CD14-positive monocyte (primary cell): ENCODE measurements at places on chromosomes 4 and X.

- DNase-seq, result no peak
Measured at GRCh38 chr4:4712800-4713528, 146.5 kb upstream of the MSX1 start.

GRCh38 chrX:153875391-153876111 lies 10.4 kb downstream of the L1CAM start:
- DNase-seq, result peak; percentile 33

DNA sequence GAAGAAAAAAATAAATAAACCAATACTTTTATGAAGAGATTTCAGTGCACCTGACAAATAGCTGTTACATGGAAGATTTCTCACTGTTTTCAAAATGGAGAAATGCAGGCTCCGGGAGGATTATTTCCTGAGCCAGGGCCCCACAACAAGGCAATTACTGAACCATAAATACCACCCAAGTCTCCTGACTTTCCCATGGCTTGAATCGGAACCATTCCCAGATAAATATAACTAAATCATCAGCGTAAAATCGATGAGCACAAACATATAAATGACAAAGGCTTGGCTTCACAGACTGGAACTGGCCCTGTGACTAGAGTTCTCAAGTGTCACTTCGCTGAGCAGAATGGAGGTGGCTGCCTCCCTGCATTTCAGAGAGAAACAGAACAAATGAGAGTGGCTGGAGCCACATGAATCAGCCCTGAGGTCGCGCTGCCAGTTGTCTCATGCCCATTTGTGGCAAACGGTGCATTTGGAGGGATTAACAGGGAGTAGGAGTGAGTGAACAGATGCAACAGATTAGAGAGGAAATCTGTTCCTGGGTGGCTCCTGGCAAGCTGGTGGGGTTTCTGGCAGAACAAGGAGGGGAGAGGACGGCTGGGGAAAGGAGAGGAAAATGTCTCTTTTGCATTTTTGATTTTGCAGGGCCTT lies 57.3 kb upstream of the STIM2 start:
- DNase-seq, result no peak

- DNase-seq, result no peak
Measured at GRCh38 chr4:4831825-4832224, 27.6 kb upstream of the MSX1 start.

- peak; percentile 5 for DNase-seq
Measured at GRCh38 chrX:53594354-53594753, 92.2 kb downstream of the HUWE1 start.

GRCh38 chr4:157320092-157320491 lies 99.6 kb downstream of the GRIA2 start:
- no peak for DNase-seq

DNA sequence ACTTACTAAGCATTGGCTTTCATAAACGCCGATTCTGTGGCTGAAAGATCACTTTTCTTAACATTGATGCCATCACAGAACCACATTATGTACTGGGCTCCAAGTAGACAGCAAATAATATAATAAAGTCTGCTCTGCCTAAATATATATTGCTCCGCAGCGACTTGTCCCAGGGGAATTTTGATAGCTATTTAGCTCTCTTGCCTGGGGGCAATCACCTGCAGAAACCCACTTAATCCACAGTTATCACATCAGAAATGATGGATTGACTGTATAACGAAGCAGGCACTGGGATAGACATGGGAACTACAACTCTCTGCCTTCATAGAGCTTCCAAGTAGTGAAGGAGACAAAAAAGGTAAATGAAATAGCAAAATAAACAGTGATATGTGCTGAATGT lies 48.0 kb upstream of the MYOZ2 start:
- DNase-seq, result no peak

GRCh38 chr4:1813915-1814314 lies 20.8 kb downstream of the FGFR3 start:
- DNase-seq, result no peak

DNA sequence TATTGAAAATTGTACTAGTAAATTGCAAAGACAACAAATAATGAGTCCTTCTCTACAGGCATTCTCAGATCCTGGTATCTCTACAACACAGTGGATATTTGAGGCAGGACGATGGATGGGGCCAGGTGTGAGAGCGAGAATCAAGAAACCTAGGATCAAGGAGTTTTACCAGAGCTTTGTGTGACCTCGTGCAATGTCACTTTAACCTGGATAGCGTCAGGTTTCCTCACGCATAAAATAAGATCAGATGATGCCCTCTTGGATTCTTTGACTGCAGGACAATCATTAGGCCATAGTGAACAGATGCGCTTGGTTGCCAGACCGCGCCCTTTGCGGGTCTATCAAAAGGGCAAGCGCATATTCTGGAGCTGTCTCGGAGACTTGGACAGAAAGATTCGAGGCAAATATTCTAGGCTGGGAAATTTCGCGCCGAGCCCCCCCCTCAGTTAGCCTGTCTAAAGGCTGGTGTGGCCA lies 66.6 kb downstream of the FBXO8 start:
- no peak for DNase-seq

DNA sequence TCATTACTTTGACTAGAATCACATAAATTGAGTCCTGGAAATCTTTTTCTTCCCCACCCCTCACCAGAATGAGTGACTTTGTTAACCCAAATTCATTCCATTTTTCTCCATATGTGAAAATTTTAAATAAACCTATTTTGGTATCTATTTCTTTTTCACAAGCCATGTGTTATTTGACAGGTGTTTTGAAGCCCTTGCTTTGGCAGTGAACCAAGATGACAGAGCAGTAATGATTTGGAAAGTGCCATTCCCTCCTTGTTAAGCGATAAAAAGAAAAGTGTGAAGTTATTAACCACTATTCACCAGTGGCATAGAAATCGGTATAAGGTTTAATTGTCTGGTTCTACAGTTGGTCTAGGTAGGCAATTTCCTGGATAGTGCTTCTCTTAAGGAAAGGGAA lies 66.1 kb downstream of the POLA1 start:
- DNase-seq, result no peak

GRCh38 chr4:74447636-74448233 lies 2.8 kb downstream of the AREG start:
- DNase-seq, result no peak

GRCh38 chr4:8093587-8094274 lies 64.9 kb downstream of the ABLIM2 start:
- no peak for DNase-seq

- DNase-seq, result no peak
Measured at GRCh38 chrX:57286507-57287251, at the start of gene FAAH2. Gene FAAH2, plus strand, starts transcription at chrX:57286706. Its CDS starts 120 bp downstream, at chrX:57286826.

- DNase-seq, result no peak
Measured at GRCh38 chr4:41587286-41587685, 49.3 kb downstream of the LIMCH1 start.

GRCh38 chr4:8819473-8820177 lies 52.0 kb downstream of the HMX1 start:
- DNase-seq, result no peak

DNA sequence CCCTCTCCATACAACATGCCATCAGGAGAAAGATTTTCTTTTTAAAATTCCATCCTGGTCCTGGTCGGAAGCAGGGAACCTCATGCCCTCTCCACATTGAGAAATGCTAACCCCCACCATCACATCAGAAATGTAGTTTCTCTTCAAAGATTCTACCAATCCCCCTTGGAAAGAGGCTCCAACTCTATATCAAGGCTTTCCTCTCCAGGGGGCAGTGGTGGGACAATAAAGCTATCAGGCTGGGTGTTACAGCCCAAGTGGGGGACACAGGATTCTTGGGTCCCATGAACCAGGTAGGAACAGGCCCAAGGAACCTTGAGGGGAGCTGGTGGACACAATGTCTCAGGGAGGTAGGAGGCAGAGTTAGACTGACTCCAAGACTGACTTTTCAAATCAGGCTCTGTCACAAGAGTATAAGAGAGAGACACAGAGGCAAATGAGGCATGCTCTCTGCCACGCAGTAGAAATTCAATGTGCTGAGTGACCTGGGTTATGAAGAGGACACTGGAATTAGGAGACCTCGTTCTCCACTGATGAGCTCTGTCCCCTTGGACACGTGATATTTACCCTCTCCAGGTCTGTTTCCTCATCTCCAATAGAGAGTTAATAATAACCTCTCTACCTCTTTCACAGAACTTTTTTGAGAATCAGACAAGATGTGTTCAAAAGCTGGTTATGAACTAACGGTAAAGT lies 4.5 kb downstream of the GJB1 start:
- DNase-seq, result no peak

DNA sequence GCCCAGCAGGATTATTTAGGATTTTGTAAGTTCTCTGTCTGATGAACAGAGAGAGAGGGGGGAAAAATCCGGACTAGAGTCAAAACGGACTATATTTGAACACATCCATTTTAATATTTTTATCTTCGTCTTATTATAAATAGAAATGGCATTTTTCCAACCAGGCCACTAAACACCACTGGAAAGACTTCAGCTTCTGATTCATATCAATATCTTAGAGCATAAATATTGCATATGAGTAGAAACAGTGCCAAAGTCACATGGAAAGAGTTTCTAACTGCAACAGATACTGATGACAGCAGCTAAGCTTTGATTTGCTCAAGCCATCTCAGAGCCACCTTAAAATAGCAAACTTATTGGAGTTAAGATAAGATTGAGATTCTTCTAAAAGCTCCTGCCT lies 456 bp downstream of the PPARGC1A start:
- DNase-seq, result no peak
